Fibroblast of skin of left biceps (primary cell): ENCODE measurements at places on chromosomes 1 and 21.

DNA sequence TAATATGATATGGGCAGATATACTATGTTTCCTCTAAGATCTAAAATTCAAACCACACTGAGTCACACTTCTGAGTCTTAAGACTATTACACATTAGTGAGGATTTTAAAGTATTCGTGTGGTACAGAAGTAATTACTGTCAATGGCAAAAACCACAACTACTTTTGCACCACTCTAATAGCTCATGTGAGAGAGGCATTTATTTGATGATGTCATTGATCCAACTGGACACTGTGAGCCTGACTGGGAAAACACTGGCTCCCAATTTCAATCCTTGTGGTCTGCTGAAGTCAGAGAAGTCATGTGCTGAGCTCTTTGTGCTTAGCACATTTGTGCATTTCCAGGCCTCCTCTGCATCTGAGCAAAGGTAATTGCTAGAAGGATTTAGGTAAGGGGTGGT lies 377.8 kb downstream of the USH2A start:
- DNase-seq, result peak; percentile 90

DNA sequence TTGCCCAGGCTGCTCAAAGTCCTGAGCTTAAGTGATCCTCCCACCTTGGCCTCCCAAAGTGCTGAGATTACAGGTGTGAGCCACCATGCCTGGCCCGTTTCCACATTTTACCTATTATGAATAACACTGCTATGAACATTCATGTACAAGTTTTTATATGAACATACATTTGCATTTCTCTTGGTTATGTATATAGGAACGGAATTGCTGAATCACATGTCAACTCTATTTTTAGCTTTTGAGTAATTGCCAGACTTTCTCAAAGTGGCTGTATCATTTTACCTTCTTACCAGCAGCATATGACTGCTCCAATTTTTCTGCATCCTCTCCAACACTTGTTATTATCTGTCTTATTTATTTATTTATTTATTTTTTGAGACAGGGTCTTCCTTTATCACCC lies 2.7 kb downstream of the SPATA21 start:
- peak; percentile 6 for DNase-seq

GRCh38 chr1:230877146-230877923 lies 9.0 kb upstream of the C1orf198 start:
- peak; percentile 66 for DNase-seq

DNA sequence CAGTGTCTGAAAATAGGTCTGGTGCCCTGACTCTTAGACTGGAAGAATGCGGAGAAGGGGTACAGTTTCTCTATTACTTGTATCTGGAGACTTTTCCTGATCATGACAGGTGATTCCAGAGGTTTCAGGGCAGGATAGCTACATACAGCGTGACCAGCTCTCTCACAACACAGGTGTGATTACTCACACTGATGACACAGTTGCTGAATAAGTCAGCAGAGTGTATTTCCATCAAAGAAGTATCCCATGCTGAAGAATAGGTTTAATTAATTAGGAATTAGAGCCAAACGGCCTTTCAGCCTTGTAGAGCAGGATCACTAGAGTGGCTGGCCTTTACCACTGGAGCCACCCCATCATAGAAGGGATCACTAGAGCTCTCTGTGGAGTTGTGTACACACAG lies 298.6 kb downstream of the LMX1A start:
- DNase-seq, result no peak

- peak; percentile 56 for DNase-seq
Measured at GRCh38 chr1:13781907-13782633, 82.1 kb downstream of the PRDM2 start.
